ENCODE measurements at places on chromosomes 3 and 15.

GRCh38 chr15:85318732-85319076 is 61.7 kb upstream of the AKAP13 start:
- no peak for DNase-seq

DNA sequence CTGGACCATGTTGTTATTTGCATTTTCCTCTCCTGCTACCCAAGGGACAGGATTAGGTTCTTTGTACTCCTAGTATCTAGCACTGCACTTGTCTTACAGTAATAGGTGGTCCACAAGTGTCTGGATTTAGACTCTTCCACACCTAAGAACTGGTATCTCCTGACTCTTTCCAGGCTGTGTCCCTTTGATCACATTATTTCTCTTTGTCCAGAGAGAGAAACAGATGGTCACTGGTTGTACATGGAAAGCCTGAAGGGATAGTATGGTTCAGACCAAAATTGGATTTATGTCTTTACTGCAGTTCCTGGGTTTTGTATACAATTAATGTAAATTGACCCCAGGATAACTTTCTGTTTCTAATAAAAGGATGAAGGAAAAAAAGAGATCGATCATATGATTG is 64.0 kb downstream of the PDE8A start:
- no peak for DNase-seq

DNA sequence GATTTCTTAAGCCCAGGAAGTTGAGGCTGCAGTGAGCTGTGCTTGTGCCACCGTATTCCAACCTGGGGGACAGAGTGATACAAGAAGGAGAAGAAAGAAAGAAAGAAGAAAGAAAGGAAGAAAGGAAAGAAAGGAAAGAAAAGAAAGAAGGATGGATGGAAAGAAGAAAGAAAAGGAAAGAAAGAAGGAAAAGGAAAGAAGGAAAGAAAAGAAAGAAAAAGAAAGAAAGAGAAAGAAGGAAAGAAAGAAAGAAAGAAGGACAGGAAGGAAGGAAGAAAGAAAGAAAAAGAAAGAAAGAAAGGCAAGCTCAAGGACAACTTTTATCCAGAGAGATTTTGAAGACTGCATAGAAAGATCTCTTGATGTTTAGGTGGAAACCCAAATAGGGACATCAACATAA is 120.7 kb downstream of the GMNC start:
- DNase-seq = no peak

GRCh38 chr3:119195911-119196310 is 22.5 kb downstream of the UPK1B start:
- no peak for DNase-seq

GRCh38 chr3:42668413-42668760 is 14.9 kb downstream of the ZBTB47 start:
- DNase-seq = no peak

- no peak for DNase-seq
Measured at GRCh38 chr3:82741346-82741745, 979.9 kb upstream of the GBE1 start.

GRCh38 chr3:11059799-11060115 is 67.2 kb downstream of the SLC6A1 start:
- no peak for DNase-seq

GRCh38 chr3:144524531-144524930 is 552.9 kb downstream of the DIPK2A start:
- DNase-seq = no peak

GRCh38 chr3:102141096-102141927 is 292.0 kb downstream of the NFKBIZ start:
- no peak for DNase-seq

GRCh38 chr3:33877187-33877586 is 78.8 kb downstream of the PDCD6IP start:
- DNase-seq = no peak

GRCh38 chr3:87621667-87622066 is 345.3 kb upstream of the POU1F1 start:
- DNase-seq = no peak

DNA sequence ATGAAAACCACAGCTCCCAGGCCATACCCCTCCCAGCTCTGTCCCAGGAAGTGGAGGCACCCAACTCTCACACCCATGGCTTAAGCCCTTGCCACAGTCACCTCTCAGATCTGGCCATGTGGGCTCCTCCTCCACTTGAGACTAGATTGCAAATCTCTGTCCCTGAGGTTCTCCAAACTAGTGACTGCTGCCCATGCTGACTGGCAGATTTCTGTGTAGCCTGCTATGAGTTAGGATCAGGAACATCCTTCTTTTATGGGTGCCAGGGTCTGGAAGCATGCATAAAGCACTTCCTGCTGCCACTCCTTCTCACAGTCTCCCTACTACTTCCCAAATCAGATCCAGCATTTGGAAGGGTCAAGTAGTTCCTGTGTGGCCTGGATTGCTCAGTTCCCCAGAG is 59.6 kb upstream of the GOLIM4 start:
- no peak for DNase-seq

DNA sequence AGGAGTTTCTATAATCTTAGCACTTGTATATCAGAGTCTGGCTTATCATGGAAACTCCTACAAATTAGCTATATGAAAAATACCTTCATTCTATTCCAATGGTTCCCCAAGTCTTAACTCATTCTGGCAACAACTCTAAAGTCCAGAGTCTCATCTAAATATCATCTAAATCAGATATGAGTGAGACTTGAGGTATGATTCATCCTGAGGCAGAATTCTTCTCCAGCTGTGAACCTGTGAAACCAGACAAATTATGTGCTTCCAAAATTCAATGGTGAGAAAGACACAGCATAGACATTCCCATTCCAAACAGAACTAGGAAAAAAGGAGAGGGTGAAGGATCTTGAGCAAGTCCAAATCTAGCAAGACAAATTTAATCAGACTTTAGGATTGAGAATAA is 138.8 kb downstream of the THRB start:
- DNase-seq = no peak

GRCh38 chr3:76131396-76132153 is 346.2 kb upstream of the ZNF717 start:
- DNase-seq = no peak

GRCh38 chr3:155149494-155149893 is 69.4 kb downstream of the MME start:
- DNase-seq = no peak

Data from stimulated activated CD4-positive, alpha-beta T cell treated with anti-CD3 and anti-CD28 coated beads, Interleukin-15, amount 100 ng/mL, for 1 hour (primary cell).